ENCODE measurements at places on chromosomes 12 and 14.
A peak's percentile ranks its signal among the peaks of the same experiment; 100 is the strongest.

DNA sequence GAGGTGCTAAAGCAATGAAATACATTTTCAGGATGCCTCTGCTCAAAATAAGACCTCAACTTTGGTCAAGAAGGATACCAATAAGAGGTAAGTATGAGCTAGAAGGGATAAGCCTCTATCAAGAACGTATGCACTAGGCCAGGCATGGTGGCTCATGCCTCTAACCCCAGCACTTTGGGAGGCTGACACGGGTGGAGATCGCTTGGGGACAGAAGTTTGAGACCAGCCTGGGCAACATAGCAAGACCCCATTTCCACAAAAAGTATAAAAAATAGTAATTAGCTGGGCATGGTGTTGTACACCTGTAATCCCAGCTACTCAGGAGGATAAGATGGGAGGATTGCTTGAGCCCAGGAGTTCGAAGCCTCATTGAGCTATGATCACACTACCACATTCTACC is 94.7 kb downstream of the PRKAB1 start:
- no peak for DNase-seq

DNA sequence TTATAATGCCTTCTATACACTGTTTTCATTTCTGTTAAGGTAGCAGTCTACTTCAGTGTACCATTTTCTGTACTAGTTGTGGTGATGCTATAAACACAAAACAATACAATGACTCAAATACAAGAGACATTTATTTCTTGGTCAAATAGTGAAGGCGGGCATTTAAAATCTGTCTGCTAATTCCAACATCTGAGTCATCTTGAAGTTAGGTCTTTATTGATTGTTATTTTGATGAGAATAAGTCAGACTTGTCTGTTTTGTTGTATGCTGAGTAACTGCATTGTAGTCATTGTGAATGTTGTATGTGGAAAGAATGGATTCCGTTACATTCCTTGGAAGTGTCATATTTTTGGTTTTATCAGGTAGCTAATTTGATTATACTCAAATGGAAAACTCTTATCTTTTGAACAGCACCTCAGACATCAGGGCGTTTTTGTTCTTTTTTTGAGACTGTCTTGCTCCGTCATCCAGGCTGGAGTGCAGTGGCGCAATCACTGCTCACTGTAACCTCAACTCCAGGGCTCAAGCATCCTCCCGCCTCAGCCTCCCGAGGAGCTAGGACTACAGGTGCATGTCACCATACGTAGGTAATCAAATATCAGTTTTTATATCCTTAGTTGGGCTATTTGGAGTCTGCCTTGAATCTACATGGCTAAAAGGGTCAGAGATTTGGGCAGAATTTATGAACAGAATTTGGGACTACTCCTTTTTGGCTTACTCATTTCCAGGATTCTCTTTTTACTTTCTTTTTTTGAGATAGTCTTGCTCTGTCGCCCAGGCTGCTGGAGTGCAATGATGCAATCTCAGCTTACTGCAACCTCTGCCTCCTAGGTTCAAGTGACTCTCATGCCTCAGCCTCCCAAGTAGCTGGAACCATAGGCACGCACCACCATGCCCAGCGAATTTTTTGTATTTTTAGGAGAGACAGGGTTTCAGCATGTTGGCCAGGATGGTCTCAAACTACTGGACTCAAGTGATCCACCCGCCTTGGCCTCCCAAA is 56.8 kb downstream of the PAPLN start:
- DNase-seq, result no peak

GRCh38 chr12:70842942-70843341 is 77.6 kb downstream of the PTPRR start:
- no peak for DNase-seq

- no peak for DNase-seq
Measured at GRCh38 chr14:68333262-68333661, 459.6 kb downstream of the ZFP36L1 start.

DNA sequence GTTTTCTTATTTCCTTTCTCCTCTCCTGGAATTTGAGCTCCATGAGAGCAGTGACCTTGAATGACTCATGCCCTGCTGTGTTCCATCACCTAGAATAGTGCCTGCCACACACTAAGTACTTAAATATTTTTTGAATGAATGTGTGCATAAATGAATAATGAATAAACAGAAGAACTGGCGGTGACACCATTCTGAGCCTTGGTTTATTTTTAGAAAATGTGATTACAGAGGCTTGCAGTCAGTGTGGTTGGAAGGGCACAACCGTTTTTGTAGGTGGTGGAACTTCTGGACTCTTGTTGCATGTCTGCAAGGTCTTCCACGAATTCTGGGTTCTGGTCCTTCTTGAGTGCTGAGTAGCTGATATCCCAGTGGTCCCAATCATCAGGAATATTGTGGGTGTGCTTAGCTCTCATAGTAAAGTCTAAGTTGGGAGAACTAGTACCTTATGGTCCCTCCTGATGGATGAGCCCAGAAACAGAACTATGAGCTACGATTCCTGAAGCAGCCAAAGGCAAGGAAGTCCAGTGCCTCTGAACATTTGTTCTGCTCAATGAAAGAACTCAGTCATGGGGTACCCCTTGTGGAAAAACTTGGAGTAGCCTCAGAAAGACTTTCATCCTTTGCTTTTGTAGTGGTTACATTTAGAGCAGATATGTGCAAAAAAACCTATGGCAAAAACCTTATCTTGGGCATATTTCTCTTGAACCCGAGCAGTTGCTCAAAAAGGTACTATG is 28.8 kb upstream of the BHLHE41 start:
- DNase-seq, result no peak

GRCh38 chr12:45273717-45274271 is 57.9 kb downstream of the ANO6 start:
- no peak for DNase-seq

GRCh38 chr14:35558680-35559079 is 24.7 kb downstream of the INSM2 start:
- no peak for DNase-seq

DNA sequence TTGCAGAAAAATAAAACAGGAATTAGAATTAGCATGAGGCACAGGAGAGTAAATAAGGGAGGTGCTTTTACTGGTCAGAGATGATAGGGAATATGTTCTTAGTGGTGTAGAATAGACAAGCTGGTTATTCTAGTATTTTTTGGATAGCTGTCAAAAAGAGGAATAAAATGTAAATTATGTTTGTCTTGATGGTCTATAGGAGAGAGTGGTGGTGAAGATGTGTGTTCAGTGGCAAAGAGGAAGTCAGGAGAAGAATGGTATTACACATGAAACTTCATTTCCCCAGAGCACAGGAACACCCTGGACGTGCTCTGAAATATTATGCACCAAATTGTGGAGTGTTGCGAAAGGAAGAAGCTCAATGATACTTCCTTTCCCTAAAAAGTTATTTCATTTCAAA is 27.8 kb downstream of the MUCL1 start:
- no peak for DNase-seq

GRCh38 chr12:65051218-65051617 is 69.9 kb downstream of the WIF1 start:
- DNase-seq, result no peak

DNA sequence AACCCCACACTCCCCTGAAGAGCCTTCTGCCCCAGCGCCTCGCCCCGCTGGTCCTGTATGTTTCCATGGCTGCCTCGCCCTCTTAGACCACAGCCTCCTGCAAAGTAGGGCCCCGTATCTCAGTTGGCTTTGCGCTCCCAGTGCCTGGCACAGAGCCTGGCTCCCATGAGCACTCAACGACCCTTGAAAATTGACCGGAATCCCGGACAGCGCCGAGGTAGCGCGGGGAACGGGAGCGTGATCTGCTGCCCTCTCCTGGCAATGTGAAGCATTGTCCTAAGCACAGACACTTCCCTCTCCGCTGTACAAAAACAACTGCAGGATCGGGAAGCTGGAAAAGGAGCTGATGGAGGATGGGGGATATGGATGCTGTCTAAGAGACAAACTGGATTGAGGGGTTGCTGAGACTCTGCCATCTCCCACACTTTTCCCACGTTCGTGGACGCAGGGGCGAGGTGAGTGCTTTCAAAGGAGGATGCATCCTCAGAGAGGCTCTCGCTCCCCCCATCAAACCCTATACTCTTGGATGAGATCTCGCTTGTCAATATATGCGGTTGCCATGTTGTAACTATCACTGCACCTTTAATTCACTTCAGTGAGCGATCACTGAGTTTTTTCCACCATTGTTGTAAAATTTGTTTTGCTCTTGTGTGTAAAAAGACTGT is 10.7 kb upstream of the FKBP4 start:
- DNase-seq, result peak; percentile 38

- DNase-seq, result no peak
Measured at GRCh38 chr12:91219511-91219910, 36.9 kb upstream of the DCN start.

GRCh38 chr12:5872745-5873144 is 72.3 kb downstream of the ANO2 start:
- DNase-seq, result no peak

DNA sequence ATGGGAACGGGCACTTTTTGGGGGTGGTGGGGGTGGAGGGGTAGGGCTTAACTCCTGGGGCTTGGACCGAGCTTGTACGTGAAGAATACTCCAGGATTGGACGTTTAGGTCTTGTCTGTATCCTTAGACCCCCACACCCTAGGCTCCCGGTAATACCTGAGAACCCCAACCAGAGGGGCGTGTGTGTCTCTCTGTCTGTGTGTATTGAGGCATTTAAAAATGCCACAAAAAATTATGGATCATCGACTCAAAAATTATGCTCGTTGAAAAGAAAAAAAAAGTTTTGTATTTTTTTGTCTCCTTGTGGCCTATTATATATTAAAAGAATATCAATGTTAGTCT is 459 bp downstream of the PPFIBP1 start:
- DNase-seq, result no peak

DNA sequence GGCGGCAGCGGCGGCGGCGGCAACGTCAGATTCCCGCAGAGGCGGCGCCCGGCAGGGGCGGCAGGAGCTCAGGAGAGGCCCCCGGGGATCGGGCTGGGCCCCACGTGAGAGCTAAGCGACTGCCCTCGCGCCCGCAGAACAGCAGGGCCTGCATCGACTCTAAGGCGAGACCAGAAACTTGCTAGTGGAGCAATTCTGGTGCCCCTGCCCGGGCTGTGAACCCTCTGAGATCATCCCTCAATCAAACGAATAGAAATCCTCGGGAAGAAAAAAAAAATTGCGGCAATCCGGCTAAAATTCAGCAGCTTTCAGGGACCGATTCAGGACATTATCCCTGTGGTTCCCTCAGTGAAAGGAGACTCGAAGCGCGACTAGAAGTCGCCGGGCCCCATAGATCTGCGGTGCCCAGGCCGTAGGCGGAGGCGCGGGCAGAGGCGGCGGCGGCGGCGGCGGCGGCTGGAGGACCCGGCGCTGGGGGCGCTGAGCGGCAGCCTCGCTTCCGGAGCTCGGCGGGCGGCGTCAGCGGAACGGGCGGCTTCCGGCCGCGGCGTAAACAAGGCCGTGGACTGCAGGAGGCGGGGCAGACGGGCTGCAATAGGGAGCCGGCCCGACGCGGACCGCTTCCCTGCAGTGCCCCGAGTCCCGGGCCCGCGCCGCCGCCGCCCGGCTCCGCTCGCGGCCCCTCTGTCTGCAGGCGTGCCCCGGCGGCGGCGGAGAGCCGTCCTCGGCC is at the start of gene KLHDC2:
Gene KLHDC2 (plus strand): TSS at position 583 of the 730 bp plus-strand sequence. CDS start 316 bp downstream, outside the sequence.
- peak; percentile 88 for DNase-seq

DNA sequence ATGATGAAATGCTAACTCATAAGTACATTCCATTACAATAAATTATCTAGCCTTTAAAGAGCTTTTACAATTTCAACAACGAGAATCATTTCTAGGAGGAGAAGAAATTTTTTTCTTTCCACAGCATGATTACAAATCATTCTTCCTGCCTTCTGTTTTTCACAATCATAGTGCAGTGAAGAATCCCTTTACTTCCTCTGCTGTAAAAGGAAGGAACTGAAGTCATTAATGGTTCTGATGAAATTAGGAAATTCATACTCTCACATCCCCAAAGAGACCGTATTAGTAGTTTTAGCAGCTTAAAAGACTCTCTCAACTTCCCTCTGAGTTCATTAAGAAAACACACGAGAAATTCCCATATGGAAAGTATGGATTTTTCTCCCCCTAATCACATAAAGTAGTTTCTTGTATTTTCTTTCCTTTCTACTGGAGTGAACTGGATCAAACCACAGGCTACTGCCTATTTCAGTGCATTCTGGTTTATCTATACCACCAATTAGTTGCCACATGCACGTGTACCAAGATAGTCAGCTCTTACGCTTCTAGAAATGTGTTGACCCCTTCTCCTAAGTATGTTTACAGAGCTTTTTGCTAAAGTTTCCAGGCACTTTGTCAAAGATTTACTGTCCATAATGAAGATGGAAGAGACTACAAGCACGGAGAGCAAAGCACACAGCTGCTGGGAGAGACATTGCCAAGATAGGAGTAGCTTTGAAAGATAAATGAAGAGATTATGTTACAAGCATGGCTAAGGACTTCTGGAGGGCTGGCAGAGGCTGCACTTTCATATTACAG is 58.9 kb upstream of the KITLG start:
- DNase-seq, result no peak

DNA sequence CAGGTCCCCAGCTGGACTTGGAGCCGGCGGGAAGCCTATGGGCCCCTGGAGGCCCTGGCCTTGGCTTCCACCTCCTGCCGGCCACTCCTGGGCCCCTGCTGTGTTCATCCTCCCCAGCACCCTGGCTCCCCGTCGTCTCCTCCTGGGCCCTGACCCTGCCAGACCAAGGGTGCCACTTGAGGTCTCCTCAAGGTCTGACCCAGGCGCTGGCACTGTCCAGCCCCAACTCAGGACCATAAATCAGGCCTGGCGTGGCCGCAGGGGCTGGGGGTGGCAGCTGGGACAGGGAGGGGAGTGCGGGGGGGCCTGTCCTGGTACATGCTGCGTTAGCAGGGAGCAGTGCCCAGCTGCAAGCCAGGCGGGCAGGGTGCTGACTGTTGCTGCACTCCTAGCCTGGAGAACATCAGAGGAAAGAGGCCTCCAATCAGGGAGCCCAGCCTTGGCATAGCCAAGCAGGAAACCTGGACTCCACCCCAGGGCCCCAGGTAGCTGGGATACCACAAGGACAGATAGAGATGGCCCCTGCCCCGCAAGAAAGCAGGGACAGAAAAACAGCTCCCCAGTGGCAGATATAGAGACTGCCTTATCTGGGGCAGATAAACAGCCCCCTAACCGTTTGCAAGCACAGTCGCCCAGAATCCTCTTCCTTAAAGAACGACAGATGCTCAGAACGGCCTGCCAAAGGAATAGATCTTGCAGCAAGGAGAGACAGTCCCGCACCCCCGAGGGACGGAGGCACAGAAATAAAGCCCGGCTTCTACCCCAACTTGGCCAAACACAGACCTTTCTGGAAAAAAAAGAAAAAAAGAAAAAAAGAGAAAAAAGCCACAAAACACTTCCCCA is 6.5 kb upstream of the ATG101 start:
- no peak for DNase-seq

All from CD4-positive, alpha-beta T cell treated with Interleukin-6 at 100 ng/mL for 8 hours (primary cell).